EH (cell line): ENCODE measurements at places on chromosomes 5 and 9.
A peak's percentile ranks its signal among the peaks of the same experiment; 100 is the strongest.

DNA sequence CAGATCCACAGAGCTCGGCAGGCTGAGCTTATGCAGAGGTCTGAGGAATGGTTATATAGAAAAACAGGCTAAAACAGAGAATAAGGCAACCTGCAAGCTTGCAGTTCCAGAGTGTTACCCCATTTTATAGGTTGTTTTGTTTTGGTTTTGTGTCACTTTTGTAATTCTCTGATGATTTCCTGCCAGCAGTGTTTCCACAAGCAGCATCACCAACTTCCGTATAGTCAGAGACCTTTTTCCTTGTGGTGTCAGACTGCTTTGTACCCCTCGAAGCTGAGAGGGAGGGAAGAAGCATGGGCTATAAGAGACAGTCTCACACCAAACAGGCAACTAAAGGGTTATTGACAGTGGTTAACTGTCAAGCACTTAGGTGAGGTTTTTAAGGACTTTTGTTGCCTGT lies 61.8 kb downstream of the TLE4 start:
- DNase-seq: no peak

DNA sequence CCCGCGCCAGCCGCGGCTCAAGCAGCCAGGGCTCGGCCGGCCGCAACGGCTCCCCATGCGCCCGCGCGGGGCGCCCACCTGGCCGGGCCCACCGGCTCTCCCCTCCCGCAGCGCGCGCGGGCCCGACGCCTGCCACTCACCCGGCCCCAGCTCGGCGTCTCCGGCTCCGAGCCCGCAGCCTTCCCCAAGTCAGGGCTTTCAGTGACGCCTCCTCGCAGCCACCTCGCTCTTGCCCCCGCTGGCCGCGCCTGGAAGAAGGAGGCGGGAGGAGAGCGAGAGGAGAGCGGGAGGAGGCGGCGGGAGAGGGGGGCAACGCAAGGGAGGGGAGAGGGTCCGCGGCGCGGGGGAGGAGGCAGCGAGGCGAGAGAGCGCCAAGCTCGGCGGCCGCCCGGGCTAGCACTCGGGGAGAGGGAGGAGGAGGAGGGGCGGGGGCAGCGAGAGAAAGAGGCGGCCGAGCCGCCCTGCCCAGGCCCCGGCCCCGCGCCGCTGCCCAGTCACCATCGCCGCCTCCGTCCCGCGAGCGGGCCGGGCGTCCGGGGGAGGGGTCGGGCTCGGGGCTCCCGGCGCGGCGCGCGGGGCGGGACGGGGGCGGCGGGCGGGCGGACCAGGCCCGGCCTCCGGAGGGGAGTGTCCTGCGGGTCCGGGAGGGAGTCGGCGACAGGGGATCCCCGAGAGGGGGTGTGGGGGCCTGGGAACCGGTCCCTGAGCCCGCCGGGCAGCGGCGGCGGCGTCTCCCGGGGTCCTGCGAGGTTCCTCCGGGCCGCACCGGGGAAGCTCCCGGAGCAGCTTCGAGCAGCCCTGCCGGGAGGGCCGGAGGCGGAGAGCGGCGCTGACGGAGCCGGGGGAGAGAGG lies at the start of gene LHFPL2:
Gene LHFPL2 (minus strand): TSS at position 414 of the 852 bp plus-strand sequence. CDS start 138,559 bp downstream, outside the sequence.
- peak; percentile 75 for DNase-seq

DNA sequence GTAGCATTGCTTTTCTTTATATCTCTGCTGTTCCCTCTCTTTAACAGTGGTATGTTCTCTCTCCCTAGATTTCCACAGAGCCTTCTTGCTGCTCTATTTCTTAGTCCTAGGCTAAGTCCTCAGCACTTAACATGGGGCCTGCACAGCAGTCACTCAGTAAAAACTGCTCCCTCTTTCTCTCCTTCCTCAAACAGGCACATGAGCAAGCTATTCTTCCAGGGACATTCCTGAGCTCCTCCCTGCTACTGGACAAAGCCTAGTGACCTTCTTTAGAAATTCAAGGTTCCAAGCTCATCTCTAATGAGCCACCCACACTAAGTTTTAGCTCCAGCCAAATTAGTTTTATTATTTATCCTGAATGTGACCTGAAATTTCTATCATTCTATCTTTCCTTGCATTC lies 39.5 kb downstream of the TRIM32 start:
- DNase-seq: no peak

- DNase-seq: peak; percentile 37
Observed at GRCh38 chr5:43729846-43730478, 127.0 kb downstream of the NNT start.

- DNase-seq: no peak
Observed at GRCh38 chr9:101457003-101457402, 21.4 kb upstream of the ALDOB start.

DNA sequence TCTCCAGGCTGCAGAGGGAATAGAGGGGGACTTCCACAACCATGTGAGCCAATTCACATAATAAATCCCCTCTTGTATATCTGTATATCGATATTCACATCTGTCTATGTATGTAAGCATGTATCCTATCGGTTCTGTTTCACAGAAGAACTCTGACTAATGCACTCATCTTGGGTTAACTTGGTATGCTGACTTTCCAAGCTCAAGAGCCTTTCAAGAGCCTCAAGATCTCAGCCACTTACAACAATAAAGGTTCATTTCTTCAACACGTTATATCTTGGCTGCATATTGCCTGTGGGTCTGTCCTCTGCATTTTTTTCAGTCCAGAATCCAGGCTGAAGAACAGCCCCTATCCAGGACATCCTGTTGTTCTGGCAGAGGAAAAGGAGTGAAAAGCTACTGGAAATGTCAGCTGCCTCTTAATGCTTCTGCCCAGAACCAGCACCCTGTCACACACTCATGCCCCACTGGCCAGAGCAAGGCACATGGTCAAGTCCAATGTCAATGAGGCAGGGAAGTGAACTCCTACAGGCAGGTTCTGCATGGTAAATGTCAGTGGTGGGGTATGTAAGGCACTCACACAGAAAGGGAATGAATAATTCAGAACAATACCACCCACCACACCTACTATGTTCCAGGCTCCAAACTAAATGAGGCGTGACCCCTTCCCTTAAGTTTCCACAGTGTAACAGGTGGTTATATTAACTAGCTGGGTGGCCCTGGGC lies 91.6 kb upstream of the ICE1 start:
- DNase-seq: no peak

- DNase-seq: peak; percentile 79
Observed at GRCh38 chr5:130514984-130515690, 610.9 kb downstream of the CHSY3 start.

GRCh38 chr9:133340256-133340655 lies 4.3 kb upstream of the SURF6 start:
- DNase-seq: no peak

DNA sequence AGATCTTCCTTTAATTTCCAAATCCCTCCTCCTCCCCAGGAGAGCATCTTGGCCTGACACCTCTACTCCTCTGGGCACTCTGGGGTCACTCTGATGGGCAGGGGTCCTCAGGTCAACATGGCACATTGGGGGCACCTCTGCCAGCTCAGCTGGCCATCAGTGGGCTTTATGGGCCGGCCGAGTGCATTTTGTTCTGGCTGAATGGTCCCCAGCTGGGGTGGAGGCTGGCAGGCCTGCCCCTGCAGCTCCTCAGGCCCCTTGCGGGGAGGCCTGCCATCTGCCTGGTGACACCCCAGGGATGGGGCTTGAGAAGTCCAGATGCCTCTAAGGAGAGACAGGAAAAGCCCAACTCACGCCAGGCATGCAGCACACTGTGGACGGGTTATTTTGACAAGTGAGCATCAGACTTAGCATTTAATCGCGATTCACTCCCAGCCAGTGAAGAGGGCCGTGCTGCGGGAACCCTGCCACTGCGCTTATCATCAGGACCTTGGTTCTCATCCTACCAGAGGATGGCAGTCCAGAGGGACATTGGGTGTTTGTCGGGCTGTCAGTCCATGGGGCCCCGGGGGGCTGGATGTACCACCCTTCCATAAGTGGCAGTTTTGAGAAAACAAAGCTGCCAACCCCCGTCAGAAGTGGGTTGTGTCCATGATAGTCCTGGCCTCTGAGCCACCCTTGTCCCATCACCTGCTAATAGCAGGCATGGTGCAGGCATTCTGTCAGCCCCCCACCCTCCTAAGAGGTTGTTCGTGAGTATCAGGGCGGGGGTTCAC lies 21.7 kb downstream of the PHF2 start:
- DNase-seq: no peak

GRCh38 chr5:14200312-14200990 lies 57.3 kb downstream of the TRIO start:
- DNase-seq: no peak

DNA sequence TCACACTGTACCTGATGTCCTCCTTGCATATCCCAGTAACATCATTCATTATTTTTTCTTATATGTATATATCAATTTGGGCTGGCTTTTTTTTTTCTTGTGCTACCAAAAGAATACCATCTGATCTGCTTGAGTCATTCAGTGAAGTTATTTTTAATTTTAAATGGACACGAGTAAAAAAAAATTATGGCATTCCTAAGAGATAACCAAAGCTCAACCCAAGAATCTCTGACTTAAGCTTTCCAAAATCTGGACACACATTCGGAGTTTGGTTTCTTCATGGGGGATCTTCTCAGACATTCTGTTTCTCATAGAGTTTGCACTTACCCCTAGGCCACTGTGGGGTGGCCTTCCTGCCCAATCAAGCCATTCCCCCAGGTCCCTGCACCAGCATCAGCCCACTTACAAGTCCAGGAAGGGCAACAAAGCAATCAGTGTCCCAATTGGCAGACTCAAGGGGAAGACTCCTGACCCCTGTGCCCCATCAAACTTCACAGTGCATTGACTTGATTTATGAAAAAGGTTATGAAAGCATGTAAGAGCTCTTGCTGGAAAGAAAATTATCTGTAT lies 49.2 kb upstream of the SPDL1 start:
- DNase-seq: peak; percentile 31

GRCh38 chr5:1884678-1885403 lies 2.1 kb upstream of the IRX4 start:
- DNase-seq: no peak

- DNase-seq: peak; percentile 51
Observed at GRCh38 chr9:93081931-93082330, 14.1 kb upstream of the CARD19 start.

GRCh38 chr9:75642522-75642921 lies 248.0 kb upstream of the PCSK5 start:
- no peak for DNase-seq

DNA sequence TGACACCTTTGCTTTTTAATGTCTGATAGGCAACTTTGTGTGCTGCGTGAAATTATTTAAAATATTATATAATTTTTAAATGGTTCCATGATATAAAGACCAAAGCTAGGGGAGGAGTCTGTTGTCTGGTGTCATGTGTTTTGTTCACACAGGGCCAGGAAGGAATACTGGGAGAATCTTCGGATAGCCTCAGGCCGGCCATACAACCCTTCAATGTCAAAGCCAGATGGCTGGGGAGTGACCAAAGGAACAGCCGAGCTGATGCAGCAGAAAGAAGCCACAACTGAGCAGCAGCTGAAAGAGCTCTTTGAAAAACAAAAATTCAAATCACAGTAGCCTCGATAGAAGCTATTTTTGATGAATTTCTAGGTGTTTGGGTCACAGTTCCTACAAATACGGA lies 19.2 kb downstream of the BHMT start:
- peak; percentile 10 for DNase-seq

DNA sequence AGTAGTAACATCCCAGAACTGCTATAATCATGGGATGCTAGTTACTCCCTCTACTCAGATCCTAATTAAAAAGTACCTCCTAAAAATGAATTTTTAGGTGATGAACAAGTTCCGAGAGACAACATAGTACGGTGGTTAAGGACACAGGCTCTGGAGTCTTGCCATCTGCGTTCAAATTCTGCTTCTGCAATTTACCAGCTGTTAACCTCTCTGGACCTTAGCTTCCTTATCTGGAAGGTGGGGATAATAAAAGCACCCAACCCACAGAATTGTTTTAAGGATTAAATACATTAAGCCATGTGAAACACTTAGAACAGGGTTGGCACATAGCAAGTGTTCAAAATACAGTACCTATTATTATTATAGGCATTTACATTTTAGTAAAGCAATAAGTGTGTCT lies 77.5 kb upstream of the XPA start:
- no peak for DNase-seq

DNA sequence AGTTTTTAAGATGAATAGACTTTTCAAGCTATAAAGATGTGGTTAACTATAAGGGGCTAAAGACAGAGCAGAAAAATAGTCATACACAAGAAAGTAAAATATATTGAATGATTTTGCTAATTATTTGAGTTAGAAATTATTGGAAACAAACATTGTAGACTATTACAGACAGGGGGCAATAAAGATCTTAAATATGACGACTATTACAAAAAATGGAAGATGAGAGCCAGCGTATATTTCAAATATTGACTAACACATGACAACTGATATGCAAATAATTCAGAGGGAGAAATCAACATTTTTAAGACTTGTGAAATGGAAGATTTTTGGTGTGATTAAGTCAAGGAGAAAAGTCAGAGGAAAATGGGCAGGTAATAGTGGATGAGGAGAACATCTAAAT lies 520.2 kb upstream of the NUDT12 start:
- DNase-seq: no peak

DNA sequence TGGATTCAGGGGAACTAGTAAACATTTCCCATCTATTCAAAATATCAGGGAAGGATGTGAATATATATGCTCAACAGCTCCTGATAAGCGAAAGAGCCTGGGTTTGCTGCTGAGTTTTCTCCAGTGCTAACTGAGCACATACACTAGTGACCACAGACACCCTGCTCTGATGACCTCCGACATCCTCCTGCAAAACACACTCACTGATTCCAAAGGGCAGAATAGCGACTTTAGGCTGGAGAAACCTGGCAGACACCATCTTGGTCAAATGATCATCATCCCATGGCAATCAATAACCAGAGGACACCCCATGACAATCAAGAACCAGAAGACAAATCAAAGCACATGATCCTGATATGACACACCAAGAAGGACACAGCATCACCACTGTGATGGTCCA lies 9.2 kb upstream of the GADD45G start:
- DNase-seq: no peak

DNA sequence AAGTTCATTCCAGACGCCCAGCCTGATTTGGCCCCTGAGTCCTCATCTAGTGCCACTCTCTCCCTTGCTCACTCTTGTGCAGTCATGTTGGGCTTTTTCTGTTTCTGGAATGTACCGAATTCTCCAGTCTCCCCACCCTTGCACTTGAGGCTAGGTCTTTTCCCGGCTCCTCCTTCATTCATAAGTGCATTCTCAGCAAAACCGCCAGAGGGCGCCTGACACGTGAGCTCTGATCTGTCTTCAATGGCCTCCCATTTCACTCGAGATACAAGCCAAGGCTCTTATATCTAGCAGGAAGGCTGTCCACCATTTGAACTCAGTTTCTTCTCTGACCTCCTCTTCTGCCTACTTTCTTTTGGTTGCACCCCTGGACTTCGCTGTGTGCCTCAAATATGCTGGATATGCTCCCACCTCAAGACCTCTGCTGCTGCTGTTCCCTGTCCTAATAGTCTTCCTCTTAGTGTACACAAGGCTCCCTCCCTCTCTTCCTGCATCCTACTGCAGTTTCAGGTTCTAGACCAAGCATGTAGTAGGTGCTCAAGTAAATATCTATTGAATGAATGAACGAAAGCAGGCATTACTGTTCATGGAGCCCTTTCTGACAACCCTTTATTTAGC lies 568.1 kb upstream of the WWC1 start:
- peak; percentile 83 for DNase-seq
